ENCODE measurements at places on chromosomes 16 and 17.

GRCh38 chr17:9213303-9213640 is 192.0 kb downstream of the NTN1 start:
- no peak for DNase-seq

- DNase-seq = no peak
Observed at GRCh38 chr17:47687748-47688147, 6.2 kb upstream of the TBKBP1 start.

- DNase-seq = no peak
Observed at GRCh38 chr17:63644846-63645245, 22.6 kb downstream of the MAP3K3 start.

DNA sequence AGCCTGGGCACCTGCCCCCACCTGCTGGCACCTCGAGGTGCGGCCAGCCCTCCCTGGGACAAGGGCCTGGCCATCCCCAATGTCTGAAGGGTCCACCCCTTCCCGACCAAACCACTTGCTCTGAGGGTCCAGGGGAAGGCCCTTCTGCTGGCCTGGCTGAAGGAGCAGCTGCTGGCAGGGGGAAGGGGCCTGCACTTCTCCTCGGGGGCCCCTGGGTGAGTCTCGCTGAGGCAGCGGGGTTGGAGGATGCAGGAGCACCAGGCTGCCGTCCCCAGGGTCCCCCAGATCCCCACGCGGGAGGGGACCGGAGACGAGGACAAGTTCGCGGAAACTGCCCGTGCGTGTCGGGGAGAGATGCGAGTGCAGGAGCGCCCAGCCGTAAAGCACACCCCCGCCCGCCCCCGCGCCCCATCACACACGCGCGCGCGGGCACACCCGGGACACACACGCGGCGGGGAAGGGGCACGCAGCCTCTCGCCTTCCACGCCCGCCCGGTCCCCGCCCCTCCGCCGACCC is 725 bp upstream of the CACNA1H start:
- no peak for DNase-seq

- no peak for DNase-seq
Observed at GRCh38 chr17:62573480-62574117, 53.9 kb upstream of the MRC2 start.

- no peak for DNase-seq
Observed at GRCh38 chr16:19882646-19883045, 2.0 kb downstream of the GPRC5B start.

- no peak for DNase-seq
Observed at GRCh38 chr16:60648290-60648689, 1387.9 kb downstream of the CDH8 start.

DNA sequence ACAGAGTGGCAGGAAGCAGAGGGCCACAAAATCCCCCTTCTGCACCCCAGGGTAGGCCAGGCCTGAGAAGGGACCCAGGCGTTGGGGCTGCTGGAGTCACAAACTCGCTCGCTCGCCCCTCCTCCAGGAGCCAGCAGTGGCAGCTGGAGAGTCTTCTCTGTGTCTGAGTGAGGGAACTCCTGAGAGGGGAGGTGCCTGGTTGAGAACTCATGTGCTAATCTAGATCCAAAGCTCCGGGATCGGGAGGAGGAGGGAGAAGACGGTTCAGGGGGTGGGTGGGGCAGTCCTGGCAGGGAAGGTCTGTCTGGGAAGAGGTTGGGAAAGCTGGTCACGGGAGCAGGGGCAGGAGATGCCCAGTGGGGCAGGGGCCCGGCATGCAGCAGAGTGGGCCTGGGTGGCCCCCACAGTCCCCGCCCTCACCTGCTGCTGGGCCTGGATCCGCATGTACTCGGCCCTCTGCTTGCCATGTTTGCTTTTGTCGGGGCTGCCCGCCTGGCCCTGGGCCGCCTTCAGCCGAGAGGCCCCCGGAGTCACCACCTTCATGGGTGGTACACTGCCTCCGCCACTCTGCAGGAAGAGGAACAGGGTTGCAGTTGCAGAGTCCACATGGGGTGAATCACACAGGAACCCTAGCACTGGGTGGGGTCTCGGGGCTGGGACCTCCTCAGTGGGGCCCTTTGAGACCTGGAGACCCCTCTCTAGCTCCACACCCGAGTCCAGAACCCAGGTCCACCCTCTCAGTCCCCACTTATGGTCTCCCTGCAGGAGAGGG is 62.2 kb downstream of the SRCIN1 start:
- DNase-seq = no peak

DNA sequence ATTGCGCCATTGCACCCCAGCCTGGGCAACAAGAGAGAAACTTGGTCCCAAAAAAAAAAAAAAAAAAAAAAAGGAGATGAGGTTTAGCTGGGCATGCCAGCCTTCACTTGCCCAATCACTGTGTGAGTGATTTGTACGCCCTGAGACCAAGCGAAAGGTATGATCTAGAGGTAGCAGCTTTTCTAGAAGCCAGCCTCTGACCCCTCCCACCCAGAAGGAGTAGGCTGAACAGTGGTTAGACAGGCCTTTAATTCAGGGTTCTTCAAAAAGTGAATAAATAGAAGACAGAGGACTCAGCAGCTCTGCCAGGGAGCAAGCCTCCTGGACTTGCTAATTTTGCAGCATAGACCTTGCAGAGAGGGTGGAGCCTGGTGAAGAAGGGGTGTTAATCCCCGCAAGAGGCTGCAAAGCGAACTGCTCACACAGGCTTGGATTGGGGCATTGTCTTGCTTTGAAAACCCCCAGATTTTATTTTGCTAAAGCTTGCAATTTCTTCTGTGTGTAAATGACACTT is 7.1 kb upstream of the CYTH1 start:
- no peak for DNase-seq

- no peak for DNase-seq
Observed at GRCh38 chr17:2043785-2044184, 2.0 kb downstream of the OVCA2 start.

All from activated T-cell treated with anti-CD3 and anti-CD28 coated beads for 24 hours (primary cell).